T-helper 17 cell (primary cell): ENCODE measurements at places on chromosomes 3 and 15.

- no peak for DNase-seq
Measured at GRCh38 chr15:96183514-96183850, 147.0 kb upstream of the NR2F2 start.

DNA sequence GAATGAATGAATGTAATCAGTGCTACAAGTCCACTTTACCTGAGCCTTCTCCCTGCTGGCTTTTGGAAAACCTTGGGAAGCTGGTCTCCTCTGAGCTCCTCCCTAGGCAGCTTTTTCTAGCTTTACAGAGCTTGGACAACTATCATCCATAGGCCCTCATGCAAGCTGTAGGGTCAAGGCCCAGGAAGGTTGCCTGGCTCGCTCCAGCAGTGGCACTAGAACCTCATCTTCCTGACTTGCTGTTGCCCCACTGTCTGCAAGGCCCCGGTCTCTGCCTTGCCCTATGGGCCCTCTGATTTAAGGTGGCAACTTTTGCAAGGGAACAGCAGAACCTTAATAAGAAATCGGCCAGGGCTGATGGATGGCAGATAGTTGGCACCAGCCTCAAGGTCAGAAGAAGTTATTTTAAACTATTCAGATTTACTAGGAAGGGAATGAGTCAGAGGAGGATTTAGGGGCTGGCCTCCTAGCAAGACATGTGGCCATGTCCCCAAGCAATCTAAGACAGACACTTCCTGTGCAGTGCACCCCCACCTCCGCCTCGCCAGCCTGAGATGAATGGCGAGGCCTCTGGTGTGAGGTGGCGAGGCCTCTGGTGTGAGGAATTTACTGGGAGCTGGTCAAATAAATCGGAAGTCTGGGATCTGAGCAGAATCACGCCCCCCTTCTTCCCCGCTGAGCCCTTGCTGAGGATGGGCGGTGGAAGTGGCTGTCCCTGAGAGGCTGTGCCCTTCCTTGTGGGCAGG, 180.8 kb downstream of the MEGF11 start:
- no peak for DNase-seq

DNA sequence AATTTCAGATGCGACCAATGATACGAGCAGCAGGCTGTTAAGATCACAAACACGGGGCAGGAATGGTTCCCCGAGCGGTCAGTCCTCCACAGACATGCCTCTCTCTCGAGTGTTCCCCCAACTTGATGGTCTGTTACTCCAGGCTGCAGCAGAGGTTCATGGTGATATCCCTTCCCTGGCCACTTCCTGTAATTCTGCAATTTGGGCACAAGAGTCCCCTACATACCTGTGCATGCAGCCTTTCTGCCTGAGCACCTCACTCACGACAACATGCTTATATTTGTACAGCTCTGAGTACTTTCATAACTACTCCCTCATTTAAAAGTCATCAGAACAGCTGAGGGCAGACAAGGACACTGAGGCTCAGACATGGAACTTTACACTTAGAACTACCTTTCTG, 408.1 kb upstream of the NR2F2 start:
- no peak for DNase-seq

- no peak for DNase-seq
Measured at GRCh38 chr3:124119056-124119716, 127.3 kb upstream of the ROPN1 start.

DNA sequence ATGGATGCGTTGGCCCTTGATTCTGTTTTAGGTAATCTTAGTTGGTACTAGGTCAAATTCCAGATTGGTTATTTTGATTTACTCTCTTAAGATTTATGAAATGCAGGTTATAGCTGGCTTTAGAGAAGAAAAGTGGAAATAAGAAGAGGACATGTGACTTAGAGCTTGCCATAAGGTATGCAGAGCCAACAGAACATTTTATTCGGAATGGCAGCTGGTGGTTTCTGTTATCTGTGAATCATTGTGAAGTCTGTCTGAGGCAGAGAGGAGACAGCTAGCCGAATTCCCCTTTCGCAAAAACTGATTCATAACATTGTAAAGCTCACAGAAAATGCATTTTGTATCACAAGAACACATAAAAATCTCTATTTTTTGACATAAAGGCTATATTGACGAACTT, 82.1 kb downstream of the FILIP1L start:
- DNase-seq = no peak
